ENCODE measurements at places on chromosomes 3 and 15.
A peak's percentile ranks its signal among the peaks of the same experiment; 100 is the strongest.

DNA sequence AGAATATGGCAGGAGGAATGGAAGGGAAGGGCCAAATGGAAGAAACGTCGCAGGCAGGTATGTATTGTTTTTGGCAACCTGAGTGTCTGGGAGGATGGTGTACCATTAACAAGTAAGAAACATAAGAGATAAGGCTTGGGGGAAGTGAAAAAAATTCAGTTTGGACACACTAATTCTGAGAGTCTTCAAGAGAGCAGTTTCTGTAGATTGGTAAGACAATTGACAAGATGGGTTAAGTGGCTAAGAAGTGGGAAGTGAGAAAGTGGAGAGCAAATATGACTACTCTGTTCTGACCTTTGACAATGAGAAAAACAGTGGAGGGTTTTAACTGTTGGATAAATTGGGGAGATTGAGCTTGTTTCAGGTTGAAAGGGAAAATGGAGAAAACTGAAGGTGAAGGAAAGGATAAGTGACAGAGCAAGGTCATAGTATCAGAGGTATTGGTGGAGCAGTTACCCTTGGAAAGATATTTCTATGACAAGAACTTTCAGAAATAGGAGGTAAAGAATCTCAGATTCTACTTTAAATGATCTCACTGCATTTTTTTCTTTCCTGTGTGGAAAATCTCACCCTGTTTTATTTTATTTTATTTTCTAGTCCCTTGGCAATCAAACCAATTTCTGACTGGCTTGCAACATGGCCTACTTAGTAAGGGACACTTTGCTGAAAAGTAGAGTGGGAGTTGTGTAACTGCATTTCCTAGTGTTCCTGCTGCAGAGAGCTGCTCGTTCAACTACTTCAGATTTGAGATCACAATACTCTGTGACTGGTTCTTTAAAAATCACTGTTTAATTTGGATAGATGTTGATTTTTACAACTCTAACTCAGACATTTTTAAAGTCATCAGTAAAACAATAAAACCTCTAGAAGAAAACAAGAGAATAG, 23.1 kb upstream of the GABPB1 start:
- no peak for DNase-seq

GRCh38 chr3:106965307-106965706, 411.9 kb upstream of the CCDC54 start:
- peak; percentile 37 for DNase-seq

- DNase-seq = no peak
Measured at GRCh38 chr3:119600732-119601131, 3.0 kb downstream of the PLA1A start.

DNA sequence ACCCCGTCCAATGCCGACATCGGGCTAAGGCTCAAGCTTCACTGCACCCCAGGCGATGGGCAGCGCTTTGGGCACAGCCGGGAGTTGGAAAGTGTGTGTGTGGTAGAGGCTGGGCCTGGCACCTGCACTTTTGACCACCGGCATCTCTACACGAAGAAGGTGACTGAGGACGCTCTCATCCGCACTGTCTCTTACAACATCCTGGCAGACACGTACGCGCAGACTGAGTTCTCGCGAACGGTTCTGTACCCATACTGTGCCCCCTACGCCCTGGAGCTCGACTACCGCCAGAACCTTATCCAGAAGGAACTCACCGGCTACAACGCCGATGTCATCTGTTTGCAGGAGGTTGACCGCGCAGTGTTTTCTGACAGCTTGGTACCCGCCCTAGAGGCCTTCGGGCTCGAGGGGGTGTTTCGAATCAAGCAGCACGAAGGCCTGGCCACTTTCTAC, 1.0 kb downstream of the PDE12 start:
- no peak for DNase-seq

- no peak for DNase-seq
Measured at GRCh38 chr15:25055356-25056068, 100.7 kb downstream of the SNRPN start.

GRCh38 chr3:79872483-79872882, 104.7 kb upstream of the ROBO1 start:
- DNase-seq = no peak

- DNase-seq = no peak
Measured at GRCh38 chr15:32818758-32819447, 101.1 kb downstream of the GREM1 start.

DNA sequence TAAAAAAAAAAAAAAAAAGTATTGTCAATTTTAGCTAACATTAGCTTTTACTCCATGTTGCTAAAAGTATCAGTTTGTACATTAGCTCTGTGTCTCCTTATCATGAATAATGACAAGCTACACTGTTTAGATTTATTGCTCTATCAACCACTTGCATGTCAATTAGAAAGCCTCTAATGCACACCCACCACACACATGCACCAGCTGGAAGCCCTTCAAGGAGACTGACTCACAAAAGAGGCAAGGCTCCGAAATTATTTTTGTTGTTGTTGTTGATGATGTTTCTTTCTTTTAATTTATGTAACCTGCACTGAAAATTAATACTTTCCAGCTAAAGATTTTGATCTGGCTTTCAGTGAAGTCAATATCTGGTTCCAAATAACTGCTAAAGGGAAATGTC, 71.5 kb downstream of the ETFA start:
- DNase-seq = no peak

- DNase-seq = no peak
Measured at GRCh38 chr3:197775317-197775716, 15.7 kb upstream of the LRCH3 start.

GRCh38 chr3:10753964-10754363, 62.1 kb upstream of the SLC6A11 start:
- DNase-seq = no peak

DNA sequence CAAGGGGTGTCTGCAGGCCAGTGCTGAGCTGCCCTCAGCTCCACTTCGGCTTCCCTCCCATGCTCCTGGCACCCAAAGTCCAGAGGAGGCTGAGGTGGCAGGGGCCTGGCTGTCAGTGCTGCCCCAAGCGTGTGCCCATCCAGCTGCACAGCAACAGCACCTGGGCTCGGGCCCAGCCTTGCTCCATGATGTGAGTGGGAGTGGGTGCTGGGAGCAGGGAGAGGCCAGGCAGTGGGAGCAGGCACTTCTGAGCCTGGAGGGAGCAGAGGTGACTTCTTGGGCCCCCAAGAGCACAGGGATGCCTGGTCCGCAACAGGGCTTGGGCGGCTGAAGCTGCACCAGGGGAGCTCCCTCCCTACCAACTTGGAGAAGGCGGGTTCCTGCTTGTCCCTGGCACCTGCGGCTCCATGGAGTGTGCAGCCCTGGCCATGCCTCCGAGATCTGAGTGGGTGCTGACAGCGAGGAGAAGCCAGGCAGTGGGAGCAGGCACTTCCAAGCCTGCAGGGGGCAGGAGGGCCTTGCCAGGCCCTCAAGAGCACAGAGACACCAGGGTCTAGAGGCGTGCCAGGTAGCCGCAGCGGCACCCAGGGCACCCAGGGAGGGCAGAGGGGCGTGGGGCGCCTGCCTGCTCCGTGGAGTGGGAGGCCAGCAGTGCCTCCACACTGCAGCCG, 366.7 kb upstream of the SGO1 start:
- no peak for DNase-seq

- DNase-seq = no peak
Measured at GRCh38 chr15:78320183-78320582, 20.0 kb upstream of the CRABP1 start.

- DNase-seq = no peak
Measured at GRCh38 chr15:45187894-45188830, at the start of gene SHF. TSS of gene SHF (minus strand) at chr15:45187966. CDS start at chr15:45187951, 15 bp downstream.

DNA sequence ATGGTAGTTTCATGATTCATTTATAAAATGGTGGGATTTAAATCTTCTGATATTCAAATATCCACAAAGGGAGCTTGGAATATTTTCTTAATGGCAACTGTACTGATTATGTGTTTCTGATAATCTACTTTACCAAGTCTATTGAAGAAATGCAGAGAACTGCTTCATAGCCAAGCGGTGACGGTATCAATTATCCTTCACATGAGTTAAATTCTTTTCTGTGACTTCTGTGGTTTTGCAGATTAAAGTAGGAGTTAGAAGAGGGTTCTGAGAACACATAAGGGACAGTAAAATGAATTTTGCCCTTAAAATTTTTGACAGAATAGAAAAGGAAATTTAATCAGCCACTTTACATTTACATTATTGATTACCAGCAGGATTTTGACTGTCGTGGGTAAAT, 563.2 kb downstream of the GBE1 start:
- no peak for DNase-seq

DNA sequence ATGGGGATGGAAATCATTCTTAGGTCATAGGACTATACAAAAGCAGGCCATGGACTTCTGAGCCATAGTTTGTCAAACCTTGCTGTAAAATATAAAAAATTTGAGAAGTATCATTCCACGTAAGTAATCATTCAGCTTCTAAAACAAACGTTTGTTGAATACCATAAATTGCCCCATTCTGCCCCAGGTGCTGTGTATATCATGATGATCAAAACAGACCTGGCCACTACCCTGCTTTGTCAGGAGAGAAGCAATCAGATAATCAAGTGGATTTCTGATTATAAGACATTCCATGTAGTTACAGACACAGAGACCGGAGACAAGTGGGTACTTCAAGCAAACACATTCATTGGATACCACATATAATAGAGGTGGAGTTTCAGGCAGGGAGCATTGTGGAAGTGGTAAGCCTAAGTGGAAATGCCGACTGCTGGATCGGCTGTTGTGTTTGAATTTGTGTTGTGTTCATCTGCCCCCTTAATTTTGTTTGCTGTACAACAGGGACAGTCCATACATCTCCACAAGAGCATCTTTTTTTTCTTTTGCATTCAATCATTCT, 61.7 kb downstream of the TGFBR2 start:
- DNase-seq = no peak

- DNase-seq = no peak
Measured at GRCh38 chr15:79440355-79440908, 8.3 kb downstream of the MINAR1 start.

DNA sequence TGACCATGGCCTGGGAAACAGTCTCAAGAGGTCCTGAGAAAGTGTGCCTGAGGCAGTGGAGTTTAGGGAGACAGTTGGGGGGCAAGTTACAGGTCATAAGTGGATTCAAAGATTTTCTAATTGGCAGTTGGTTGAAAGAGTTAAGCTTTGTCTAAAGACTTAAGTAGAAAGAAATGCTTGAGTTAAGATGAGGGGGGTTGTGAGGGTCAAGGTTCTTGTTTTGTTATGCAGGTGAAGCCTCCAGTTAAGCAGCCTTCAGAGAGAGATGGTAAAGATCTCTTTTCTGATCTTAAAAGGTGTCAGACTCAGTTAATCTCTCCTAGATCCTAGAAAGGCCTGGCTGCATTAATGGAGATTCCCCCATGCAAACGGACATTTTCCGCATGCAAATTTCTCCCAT, 356.3 kb upstream of the C2CD4B start:
- DNase-seq = no peak

DNA sequence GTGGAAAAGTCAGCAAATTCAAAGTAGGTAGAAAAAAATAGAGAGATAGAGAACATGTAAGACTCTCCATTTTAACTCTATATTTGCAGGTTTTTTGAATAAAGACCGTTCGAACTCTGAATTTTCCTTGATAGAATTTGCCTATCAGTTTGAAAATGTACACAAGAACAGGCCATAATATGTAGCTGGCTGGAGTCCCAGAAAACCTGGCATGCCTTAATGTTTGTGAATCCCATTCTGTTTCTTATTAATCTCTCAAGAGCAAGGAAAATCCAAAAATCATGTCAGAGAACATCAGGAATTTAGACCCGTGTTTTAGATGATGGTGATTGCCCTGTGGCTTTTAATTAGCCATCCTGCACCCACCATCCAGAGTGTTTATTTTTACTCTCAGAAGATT, 7.2 kb upstream of the CFAP161 start:
- DNase-seq = no peak

- no peak for DNase-seq
Measured at GRCh38 chr3:126025116-126025729, 56.2 kb downstream of the ROPN1B start.

DNA sequence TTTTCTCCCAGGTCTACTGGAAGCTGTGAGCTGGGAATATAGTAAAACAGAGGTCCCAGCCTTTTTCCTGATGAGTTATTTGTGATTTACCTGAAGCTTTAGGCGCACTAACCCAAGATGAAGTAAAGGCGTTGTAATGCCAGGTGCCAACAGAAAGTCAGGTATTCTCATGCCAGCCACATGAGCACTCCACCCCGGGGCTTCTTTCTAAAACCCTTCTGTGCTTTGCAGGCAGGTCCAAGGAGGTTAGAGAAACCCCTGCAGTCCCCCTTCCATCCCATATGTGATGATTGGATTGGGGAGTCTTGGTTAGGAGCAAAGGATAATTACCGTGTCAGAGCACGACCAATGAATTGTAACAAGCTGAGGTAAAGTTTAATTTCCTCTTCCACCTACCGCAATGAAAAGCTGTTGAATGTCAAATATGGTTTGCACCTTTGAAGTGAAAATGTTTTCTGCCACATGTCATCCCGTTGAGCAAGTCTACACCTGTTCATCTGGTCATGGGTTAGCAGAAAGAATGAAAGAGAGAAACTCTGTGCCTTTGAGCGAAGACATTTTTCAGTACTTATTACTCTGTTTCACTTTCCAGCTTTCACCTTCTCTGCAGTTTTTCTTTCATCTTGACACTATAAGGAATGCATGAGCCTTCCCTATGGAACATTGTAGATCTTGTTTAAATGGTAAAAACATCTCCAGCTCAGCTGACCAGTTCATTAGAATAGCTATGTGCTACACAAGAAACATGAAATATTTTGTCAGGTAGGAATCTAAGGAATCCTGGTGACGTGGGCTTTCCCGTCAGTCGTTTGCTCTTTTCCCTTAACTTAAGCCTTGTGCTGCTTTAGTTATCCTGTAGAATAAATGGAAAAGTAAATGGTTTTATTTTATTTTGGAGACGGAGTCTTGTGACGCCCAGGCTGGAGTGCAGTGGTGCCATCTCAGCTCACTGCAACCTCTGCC, 204.6 kb upstream of the IL12A start:
- DNase-seq = no peak

DNA sequence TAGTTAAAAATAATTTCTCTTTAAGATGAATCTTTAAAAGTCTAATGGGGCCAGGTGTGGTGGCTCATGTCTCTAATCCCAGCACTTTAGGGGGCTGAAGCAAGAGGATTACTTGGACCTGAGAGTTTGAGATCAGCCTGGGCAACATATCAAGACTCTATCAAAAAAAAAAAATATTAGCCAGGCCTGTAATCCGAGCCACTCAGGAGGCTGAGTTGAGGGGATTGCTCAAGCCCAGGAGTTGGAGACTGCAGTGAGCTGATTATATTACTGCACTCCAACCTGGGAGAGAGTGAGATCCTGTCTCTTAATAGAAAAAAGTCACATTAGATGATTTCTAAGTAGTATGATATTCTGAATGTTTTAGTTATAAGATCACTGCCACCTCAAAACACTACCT, 322.0 kb upstream of the MANF start:
- no peak for DNase-seq

- no peak for DNase-seq
Measured at GRCh38 chr15:68149059-68149458, 56.1 kb downstream of the CALML4 start.

DNA sequence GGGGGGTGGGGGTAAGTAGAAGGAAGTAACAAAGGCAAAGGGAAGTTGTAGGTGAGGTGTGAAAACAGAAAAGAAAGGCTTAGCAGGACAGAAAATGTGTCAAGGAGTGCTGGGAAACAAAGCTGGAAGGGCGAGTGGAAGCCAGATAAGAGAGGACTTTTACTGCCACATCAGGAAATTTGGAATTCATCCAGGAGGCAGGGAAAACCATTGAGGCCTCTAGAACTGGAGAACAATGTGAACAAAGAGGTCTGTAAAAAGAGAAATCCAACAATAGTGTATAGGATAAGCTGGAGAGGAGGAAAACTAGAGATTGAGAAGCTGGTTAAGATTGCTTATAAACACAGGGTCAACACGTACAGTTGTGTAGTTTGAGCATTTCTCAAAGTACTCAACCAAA, 116.6 kb downstream of the NTRK3 start:
- DNase-seq = peak; percentile 66

GRCh38 chr3:134860141-134860540, 65.1 kb downstream of the EPHB1 start:
- no peak for DNase-seq

All from globus pallidus (tissue), 1 donor.